ENCODE measurements at places on chromosomes 13 and 19. TPM values are rescaled to one million over a fixed set of nuclear protein-coding genes. Genes with fewer than 3 reads are reported as not detected.

The TEX101 gene
- not detected for total RNA-seq

The AP1M2 gene
- total RNA-seq = 3.2 TPM

The HRC gene
- 1.3 TPM for total RNA-seq

The CALR3 gene
- total RNA-seq = not detected

The UHRF1 gene
- total RNA-seq = 0.67 TPM

The MBD3L4 gene
- total RNA-seq = not detected

The ZNF561 gene
- total RNA-seq = 21.3 TPM

The FGF22 gene
- 0.22 TPM for total RNA-seq

The KLF16 gene
- 19.0 TPM for total RNA-seq

The ATP4A gene
- total RNA-seq = not detected

The CD79A gene
- total RNA-seq = 0.61 TPM

The PABPC3 gene
- 0.29 TPM for total RNA-seq

DNA sequence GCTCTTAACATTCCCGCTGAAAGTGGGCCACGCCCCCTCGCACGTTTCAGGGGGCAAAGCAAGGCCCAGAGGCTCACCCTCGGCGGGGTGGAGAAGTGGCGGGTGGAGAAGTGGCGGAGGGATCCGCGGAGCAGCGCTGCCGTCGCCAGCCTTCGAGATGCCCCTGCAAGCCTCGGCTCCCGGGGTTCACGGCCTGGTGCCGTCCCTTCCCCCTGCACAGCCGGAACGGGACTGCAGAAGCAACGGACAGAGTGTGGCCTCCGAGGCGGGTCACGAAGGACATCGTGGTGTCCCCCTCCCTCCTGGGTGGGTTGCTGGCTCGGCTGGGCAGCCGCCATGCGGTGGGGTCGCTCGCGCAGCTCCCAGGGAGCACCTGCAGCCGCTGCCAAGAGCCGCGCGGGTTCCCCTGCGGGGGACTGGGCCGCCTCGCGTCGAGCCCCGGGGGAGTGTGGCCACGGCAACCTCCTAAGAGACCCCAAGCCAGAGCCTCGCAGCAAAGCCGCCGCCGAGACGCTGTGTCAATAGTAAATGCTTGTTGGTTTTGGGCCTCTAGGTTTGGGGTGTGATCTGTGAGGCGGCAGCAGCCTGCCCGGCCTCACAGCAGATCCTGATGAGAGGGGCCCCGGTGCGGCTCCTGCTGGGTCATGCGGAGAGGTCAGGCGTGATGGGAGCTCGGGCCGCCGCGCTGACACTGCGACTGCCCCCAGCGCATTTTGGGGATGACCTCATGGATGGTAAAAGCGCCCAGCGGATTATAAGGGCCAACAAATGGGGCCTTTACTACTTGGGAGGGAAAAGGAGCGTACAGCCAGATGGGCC, 5.5 kb downstream of the TPGS1 start:
- DNase-seq = no peak

DNA sequence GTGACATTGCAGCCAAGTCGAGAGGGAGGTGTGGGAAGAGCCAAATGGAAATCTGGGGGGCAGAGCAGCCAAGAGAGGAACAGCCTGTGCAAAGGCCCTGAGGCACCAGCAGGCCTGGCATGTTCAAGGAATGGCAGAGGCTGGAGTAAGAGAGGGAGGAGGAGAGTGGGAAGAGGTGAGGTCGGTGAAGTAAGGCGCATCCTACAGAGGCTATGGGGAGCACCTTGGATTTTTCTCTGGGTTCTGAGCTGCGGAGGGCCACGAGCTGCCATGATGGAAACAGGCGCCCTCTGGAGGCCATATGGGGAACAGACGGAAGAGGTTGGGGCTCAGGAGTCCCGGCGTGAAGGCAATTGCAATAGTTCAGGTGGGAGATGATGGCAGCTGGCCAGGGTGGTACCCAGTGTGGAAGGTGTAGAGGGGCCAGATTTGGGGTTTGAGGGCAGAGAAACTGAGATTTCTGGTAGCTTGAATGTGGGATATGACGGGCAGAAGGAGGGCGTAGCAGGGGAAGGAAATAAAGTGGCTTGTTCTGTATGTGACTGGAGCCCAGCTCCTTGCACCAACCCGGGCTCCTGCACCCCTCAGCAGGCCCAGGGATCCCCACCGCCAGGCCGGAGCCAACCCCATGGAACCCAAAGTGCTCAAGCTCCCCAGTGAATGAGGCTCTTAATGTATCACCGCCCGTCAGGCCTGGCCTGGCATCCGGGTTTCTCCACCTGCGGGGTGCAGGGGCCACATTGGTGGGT, 20.5 kb upstream of the STRN4 start:
- no peak for DNase-seq

DNA sequence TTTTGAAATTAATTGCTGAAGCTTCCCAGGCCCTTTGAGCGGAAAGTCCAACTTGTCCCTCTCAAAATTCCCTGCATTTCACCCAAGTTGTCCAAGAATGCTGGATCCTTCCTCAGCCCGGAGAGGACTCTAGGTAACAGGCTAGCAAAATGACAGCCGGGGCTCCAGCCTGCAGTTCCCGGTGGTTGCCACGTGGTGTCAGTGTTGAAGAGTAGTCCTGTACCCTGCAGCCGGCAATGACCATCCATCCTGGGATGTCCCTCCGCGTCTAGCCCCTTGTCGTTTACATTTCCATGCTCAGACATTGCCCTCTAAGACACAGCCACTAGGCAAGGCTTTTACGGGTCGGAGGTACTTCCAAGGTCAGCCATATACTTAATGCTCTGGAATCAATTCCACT, 31.4 kb upstream of the MTIF3 start:
- peak; percentile 88 for DNase-seq

GRCh38 chr19:40704491-40705361, 12.0 kb downstream of the COQ8B start:
- DNase-seq = no peak

DNA sequence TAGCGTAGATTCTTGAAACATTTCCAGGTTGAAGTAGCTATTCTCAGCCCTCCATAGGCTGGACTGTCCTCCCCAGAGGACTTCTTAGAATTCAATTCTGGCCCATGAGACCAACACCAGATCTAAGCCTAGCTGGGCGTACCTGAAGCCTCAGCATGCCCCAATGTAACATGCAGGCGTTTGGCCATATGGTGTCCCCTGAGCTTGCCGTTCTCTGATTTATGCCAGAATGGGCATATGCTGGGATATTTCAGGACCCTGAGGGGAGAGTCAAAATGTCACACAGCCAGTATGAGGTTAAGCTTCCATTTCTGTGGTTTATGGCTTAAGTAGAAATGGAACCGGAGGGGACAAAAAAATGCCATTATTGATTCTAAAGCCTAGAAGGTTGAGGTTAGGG, 317.7 kb upstream of the OBI1 start:
- DNase-seq = no peak

GRCh38 chr13:52067237-52067636, 42.7 kb downstream of the UTP14C start:
- no peak for DNase-seq

- no peak for DNase-seq
These were observed 69.7 kb downstream of the PEX11G start for GRCh38 chr19:7419153-7419552.

GRCh38 chr13:49400755-49401659, 42.9 kb downstream of the CAB39L start:
- no peak for DNase-seq

DNA sequence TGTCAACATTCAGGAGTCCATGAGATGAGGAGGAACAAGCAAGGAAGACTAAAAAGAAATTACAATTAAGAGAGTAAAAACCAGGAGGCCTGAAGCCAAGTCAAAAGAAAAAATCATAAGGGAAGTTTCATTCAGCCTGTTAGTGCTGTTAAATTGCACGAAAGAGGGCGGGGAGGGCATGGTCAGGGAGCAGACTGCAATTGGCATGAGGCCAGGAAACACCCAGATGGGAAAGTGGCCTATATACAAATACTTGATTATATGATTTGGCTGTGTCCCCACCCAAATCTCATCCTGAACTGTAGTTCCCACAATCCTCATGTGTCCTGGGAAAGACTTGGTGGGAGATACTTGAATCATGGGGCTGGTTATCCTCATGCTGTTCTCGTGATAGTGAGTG, 43.9 kb downstream of the TNFSF13B start:
- no peak for DNase-seq

- DNase-seq = no peak
These were observed 717.3 kb downstream of the DIAPH3 start for GRCh38 chr13:59446391-59446790.

DNA sequence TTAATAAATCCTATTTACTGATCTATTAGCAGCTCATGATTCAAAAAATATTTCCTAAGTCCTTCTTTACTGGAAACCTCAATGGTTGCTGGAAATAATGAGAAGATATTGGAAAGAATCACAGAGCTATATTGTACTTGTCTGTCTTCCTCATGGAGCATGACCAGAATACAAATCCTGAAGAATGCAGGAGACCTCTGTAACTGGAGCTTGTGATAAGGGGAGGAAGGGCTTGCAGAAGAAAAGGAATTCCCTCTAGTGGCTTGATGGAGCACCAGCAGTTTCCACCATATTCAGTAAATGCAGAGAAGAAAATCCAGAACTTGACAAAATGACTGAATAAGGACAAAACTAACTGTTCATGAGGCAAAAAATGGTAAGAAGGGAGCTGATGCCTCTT, 1333.1 kb downstream of the EFNB2 start:
- DNase-seq = no peak

GRCh38 chr13:46572752-46573431, 19.9 kb downstream of the LRCH1 start:
- no peak for DNase-seq

DNA sequence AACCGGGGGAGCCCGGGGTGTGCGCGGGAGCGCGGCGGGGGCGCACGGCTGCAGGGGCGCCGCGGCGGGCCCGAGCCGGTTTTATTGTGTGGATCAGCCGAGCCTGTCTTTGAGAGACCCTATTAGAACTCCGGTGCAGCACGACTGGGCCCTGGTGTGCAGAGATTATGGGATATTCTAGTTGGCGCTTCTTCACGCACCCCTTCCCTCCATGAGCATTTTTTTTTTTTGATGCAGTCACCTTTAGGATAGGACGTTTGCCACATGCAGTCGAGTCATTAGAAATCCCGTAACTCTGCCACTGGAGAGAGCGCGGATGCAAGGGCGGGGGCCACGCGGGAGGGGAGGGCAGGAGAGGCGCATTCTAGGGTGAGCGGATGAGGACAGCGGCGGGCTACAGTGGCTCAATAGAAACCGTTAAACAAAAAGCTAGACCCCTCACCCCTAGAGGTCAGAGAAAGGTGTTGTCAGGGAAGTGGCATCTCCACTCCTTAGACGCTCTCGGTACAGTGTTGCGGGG, 3.7 kb downstream of the FGF9 start:
- no peak for DNase-seq

DNA sequence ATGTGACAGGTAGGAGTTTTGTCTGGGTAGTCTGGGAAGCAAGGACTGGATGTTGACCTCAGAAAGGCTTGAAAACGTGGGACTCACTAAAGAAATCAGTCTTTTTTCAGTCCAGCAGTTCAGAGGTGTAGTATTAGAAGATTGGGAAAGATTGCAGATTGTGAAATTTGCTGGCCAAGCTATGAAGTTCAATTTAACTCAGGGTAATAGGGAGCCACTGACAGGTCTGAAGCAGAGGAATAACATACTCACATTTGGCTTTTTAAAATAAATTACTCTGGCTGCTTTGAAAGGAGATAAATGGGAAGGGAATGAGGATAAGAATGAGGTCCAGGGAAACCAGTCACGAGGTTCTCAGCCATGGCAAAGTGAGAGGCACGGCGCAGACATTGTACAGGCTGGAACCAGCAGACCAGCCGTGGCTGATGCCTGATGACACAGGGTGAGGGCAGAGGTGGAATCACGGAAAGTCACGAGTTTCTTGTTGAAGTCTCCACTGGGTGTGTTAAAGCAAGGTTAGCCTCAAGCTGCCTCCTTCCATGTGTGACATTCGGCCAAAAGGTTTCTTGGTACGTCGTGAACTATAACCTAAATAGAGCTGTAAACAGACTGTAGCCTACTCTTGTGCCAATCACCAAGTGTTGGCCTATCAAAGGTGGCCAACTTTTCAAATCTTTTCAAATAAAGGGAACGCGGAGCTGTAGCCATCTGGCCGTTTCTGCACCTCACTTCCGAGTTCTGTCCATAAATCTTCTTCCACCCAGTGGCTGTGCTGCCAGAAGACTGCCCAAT, 377.6 kb downstream of the IRS2 start:
- DNase-seq = no peak

DNA sequence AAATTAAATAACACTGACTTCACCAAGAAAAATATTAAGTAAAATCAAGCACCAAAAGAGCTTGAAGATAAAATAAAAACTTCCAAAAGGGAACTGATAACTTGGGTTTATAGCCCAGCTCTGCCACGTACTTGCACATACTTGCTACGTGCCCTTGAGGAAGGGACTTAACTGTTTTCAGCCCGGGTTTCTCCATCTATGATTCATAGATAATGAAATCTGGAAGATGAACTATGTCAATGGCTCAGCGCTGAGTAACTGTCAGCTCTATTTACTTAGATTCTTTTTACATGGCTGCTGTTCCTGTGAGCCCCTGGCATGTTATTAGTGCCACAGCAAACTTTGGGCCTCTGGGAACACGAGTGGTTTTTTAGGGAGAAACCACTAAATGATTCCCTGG, 9.6 kb upstream of the ZC3H13 start:
- DNase-seq = no peak

GRCh38 chr13:44276061-44276460, 97.6 kb upstream of the SERP2 start:
- no peak for DNase-seq

DNA sequence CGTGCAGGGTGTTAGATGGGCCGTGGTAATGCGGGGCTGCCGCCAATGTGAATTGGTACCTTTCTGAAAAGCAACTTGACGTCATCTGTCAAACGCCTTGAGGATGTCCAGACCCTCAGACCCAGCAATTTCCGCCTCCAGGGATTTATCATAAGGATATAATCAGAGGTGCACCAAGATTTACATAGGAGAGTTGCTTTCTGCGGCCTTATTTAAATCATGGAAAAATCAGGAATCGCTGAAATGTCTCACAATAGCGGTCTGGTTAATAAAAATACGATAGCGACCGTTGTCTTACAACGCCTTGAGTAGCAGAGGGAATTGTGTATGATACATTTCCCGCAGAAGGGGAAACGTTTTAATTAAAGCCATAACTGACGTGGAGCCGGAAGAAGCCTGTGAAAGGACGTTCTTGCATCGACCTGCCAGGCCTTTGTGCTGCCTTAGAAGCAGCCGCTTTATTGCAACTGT, 32.3 kb upstream of the NDUFS7 start:
- no peak for DNase-seq

DNA sequence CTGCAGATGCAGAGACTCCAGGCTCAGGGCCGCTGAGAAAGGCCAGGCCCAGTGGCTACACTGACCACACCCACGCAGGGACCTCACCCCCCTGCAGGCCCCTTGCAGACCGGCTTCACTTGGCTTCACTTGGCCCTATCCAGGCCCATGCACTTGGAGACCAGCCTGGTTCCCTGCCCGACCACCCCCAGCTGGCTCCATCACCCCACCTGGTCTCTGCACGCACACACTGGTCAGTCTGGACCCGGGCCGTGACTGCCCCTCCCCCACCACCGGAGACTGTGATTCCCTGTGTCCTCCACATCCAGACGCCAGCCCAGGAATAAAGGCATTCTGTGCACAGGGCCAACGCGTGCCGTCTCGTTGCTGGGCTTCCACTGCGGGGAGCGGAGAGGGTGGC, 4.9 kb upstream of the EBI3 start:
- DNase-seq = no peak

- DNase-seq = no peak
These were observed 19.9 kb downstream of the KDM4B start for GRCh38 chr19:4988770-4989251.
